ENCODE measurements at places on chromosomes 3 and 15.

DNA sequence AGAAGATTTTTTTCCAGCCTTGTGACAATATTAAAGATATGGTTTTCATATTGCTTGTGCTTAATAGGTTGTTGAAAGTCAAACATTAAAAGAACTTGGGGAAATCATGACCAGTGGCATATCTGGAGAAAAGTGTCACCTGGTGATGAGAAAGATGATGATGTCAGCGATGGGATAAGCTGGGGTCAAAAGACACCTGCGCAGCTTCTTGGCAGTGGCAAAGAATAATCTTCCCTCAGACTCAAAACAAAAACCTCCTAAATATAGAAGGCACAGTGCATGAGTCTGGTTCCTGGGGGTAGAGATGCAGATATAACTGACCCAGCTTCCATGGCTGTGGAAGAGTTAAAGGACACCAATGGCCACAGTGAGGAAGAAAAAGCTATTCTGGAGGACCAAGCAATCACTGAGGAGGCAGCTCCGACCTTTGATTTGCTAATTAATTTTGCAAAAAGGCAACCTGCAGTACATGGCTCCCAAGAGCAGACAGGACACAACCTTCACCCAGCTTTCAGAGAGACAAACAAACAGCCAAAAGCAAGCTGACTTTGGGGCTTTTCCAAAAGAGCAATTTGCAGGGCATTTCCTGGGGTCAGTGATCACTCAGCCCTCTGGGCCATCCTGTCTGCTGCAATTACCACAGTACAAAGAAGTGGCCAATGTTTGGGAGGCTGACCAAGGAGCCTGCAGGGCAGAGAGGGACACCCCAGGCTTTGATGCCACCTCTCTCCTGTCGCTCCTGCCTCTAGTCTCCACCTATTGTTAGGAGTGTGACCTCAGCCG lies 17.6 kb upstream of the SEMA5B start:
- no peak for DNase-seq

GRCh38 chr3:189049458-189050236 lies 122.1 kb upstream of the TPRG1 start:
- DNase-seq: no peak

DNA sequence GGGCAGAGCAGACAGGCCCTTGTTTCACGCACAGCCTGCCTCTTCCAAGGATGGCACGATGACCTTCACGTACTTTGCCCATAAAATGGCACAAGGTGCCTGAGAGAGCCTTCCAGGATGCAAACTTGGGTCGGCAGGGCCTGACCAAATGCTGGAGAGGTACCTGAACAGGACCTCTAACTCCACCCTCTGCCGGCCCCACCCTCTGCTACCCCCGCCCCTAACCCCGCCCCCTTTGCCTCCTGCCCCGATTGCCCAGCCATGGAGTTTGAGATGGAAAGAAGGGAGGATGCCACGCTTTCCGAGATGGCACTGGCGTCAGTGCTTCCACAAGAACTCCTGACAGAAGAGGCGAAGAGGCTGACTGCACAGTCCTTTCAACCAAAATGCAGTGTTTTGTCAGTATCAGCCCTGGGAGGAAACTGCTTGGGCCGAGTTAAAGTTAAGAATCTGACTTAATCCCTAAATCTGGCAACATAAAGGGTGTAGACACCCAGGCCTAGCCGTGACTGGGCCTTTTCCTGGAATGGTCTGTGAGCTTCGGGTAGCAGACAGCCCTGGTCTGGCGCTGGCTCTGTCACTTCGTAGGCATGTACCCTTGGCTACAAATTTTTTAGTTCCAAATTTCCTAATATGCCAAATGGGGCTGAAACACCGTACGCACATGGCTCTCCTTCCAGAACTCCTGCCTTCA lies 230.3 kb upstream of the RGMA start:
- DNase-seq: no peak

DNA sequence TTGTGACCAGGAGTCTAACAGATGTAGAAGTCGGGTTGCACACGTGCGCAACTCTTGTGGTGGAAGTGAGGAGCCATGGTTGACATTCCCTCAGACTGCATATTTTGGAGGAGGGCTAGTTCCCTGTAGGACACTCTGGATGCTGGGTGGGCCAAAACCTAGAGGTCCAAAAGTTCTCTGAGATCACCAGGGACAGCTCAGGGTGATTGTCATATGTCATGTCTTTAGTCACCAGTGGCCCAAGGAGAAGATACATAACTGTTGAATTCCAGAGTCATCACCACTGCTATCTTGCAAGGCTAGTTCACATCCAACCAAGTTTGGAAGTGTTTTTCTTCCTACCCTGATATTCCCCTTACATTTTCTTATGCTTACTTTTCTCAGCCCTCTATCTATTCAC lies 95.2 kb upstream of the C3orf80 start:
- no peak for DNase-seq

DNA sequence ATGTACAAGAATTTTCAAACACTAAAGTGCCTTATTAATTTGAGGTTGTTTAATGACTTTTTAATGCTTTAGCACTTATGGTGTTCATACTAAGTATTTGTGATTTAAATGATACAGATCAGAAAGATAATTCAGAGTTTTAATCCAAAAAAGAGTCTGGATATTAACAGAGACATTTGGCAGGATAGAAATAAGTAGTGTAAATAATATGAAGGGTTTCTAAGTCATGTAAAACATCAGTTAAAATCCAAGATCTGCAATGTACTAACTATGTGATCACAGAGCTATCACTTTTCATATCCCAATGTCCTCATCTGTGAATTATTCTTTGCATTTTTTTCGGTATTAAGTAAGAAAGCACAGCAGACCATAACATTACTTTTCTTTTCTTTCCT lies 62.9 kb downstream of the CD200 start:
- no peak for DNase-seq
